ENCODE measurements at places on chromosomes 11 and 22. TPM values are rescaled to one million over a fixed set of nuclear protein-coding genes. Genes with fewer than 3 reads are reported as not detected.

The RIMBP3C gene
- total RNA-seq: not detected

The KBTBD3 gene
- 7.5 TPM for total RNA-seq

The FAM180B gene
- 0.25 TPM for total RNA-seq

The TOLLIP gene
- total RNA-seq: 35.3 TPM

The SNX32 gene
- 2.2 TPM for total RNA-seq

DNA sequence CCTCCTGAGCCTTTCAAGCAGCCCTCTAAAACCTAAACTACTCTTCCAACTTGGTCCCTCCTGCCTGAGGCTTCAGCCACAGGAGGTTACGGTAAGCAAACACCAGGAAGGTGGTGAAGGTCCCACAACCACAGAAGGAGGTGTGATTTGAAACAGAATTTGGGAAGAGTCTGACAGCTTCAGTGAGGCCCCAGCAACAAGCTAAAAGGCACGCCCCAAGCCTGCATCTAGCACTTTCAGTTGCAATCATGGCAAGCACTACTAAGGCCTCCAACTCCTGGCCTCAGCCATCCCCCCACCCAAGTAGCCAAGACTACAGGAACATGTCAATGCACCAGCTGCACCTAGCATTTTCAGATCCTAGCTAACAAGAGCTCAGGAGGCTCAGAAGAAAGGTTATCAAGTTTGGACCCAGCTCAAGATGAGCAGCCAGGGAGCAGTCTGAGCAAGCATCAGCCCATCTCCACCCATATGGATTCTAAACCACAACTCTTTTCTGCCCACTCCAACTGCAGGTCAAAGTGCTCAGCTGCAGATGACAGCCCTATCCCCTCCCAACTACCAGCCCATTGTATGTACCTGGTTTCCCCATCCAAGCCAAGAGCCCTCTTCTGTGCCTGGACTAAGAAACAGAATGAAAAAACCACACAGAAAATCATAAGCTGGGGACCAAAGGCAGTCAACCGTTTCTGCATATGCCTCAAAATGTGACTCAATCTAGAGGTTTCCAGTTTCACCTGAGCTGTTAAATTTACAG, 10.4 kb upstream of the AHNAK start:
- DNase-seq: peak; percentile 87

DNA sequence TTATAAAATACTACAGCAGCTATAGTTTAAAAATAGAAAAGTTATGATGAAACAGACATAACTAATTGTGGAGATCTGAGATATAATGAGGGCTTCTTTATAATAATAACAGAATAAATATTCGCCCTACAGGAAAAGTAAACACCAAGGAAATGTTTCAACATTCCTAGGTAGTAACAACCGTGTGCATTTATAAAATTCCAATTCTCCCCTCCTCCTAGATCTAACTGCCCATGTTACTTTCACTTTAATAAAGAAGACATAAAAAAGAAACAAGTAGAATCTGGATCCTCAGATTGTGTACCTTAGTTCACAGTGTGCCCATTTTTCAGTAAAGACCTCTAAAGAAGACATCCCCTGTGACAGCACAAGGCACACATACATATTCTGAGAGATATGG, 57.8 kb upstream of the MN1 start:
- no peak for DNase-seq

DNA sequence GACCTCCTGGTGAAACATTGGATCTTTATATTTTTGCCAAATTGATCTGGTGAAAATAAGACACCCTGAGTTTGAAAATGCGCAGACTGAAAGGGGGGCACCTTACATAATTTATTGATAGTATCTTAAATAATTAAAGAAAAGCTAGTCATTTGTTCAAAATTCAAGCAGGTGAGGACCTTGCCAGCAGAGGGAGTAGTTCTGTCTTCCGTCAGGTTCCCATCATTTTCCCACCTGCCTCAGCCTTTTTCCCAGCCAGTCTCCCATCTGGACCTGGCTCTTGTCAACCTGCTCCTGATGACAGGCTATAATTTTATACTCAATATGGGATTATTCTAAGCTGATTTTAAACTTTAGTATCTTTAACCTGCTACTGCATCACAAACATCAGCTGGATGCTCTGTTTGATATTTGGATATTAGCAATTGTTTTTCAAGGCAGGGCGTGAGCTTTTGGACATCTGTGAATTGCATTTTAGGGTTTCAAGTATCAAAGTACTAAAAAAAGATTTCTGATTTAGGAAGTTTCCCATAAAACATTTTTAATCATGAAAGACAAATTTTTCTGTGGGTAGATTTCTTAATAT, 132.0 kb downstream of the ELP4 start:
- no peak for DNase-seq

DNA sequence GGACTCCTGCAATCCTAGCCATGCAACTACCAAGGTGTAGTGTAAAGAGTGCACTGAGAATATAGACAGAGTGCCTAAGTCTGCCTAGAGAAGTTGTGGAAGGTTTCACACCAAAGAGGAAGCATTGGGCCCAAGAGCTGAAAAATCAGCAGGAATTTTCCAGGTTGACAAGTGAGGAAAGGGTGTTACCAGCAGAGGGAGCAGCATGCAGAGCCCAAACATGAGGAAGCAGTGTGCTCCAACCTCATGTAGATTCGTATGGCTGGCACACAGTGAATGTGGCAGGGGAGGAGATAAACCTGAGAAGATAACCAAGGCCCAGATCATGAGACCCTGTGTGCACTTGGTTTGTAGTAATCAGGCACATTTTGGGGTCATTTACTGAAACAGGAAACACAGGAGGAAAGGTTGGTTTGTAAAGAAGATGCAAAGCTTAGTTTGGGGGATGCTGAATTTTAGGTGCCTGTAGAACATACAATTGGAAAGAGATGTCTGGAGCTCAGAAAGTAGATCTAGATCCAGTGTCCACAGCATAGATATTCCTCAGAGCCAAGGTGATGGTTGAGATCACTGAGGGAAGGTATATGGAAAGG, 1.7 kb downstream of the HPX start:
- DNase-seq: peak; percentile 31
